Lower lobe of right lung (tissue), 2 donors: ENCODE measurements at places on chromosomes 13 and 19.

DNA sequence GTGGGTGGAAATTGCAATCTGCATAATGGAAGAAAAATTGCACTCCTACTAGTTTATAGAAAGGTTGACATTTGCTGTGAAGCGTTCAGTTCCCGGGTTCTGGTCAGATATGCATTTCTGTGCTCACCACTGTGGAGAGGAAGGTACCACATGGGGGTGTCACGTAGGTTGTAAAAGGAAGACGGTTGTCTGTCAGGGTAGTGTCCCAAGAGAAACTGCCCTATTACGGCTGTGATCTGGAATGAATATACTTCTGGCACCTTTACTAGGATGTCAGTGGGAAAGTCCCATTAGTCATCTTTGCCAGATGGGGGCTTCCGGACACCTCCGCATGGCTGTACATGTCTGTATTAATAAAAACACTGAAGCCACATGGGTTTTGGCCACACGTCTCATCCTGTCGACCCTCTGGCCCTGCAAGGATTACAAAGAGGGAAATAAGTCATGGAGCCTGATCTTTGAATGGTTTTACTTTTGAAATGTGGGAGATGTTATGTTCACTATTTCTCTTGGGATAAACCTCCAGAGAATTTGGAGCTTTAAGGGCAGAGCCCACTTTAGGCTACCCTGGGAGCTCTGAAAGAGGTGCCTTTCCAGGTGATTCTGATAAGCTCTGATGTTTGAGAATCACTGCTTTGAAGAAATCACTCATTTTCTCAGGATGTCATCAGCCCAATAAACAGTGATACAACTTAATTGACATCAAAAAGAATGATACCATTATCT is 133.9 kb downstream of the AKAP11 start:
- no peak for DNase-seq
- H3K4me3 ChIP-seq: no peak overlapping the region
- H3K27me3 ChIP-seq: no peaks in the 10 kb centered on the region
- H3K27ac ChIP-seq: no peak overlapping the region
- H3K4me1 ChIP-seq: no peaks in the 10 kb centered on the region

- DNase-seq: no peak
- no peak overlapping the region for H3K4me3 ChIP-seq
- H3K27me3 ChIP-seq: no peaks in the 10 kb centered on the region
- no peaks in the 10 kb centered on the region for H3K36me3 ChIP-seq
These were observed 1177.9 kb downstream of the DIAPH3 start for GRCh38 chr13:58985845-58986244.

GRCh38 chr13:31670831-31671617 is 68.3 kb upstream of the RXFP2 start:
- no peak overlapping the region for H3K4me3 ChIP-seq
- no peaks in the 10 kb centered on the region for H3K27me3 ChIP-seq
- no peaks in the 10 kb centered on the region for H3K36me3 ChIP-seq
- no peak overlapping the region for H3K27ac ChIP-seq

DNA sequence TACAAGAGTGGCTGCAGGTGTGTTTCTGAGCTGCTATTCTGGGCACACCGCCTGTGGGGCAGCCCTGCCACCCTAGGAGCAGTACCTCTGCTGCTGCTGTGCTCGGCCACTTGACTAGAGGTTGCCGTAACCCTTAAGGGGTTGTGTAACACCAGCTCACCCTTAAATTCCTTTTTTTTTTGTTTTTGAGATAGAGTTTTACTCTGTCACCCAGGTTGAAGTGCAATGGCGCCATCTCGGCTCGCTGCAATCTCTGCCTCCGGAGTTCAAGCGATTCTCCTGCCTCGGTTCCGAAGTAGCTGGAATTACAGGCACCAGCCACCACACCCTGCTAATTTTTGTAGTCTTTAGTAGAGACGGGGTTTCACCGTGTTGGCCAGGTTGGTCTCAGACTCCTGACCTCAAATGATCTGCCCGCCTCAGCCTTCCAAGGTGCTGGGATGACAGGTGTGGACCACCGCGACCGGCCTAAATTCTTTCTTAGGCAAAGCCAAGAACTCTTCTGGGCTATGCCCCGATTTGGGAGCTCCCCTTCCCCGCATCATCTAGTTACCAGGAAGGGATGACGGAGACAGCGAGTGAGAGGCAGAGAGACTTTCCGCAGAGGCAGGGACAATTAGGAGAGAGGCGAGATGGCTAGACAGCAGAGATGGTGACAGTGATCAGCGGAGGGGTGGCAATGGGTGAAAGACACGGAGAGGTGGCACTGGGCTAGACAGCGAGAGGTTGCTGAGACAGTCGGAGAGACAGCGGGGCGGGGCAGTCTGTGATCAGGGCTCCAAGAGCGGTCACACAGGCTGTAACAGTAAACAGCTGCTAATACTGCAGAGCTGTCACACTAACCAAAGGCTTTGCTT is 4.4 kb upstream of the LILRA5 start:
- peak; percentile 69 for DNase-seq
- peaks cover 24% of the 10 kb centered on the region for H3K27me3 ChIP-seq
- H3K36me3 ChIP-seq: no peaks in the 10 kb centered on the region
- no peak overlapping the region for H3K4me3 ChIP-seq
- peak overlapping the region; percentile 59 for H3K27ac ChIP-seq

DNA sequence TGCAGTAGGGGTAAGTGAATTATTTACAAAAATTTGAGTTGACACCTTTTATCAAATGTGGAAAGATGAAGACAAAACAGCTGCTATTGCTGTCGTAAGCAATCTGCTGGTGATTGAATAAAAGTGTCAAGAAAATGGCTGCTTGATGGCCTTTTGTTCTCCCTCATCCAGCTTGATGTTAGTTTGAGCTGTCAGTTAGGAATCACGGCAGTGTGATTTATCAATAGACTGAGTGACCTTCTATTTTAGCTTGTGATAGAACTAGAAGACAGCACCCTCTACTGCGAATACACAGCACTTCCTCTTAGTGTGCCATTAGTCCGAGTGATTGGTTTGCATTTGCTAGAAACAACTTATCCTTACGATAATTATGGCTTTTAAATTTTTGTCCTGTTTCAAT is 76.3 kb downstream of the MZT1 start:
- no peak overlapping the region for H3K4me3 ChIP-seq
- H3K4me1 ChIP-seq: no peaks in the 10 kb centered on the region
- no peaks in the 10 kb centered on the region for H3K36me3 ChIP-seq
- no peak for DNase-seq

DNA sequence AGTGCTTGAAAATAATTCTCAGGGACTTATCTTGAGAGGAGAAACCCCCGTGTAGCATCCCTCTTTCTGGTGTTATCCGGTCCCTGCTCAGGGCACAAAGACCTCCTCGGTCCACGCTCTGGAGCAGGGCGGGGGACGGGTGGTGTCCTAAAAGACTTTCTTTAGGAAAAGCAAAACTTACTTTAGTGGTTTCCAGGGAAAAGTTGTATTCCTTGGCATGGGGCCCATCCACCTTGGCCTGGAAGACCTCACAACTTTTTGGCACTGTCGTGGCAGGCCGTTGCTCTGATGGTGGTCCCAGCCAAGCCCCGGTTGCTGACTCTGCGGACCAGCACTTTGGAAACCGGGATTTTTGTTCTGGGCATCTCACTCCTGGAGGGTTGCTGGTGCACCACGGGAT is 2.7 kb downstream of the AMER2 start:
- H3K4me3 ChIP-seq: no peak overlapping the region
- no peak for DNase-seq
- H3K36me3 ChIP-seq: no peaks in the 10 kb centered on the region
- H3K4me1 ChIP-seq: no peaks in the 10 kb centered on the region

GRCh38 chr13:92836171-92836570 is 390.4 kb upstream of the GPC6 start:
- H3K4me1 ChIP-seq: no peaks in the 10 kb centered on the region
- no peak for DNase-seq
- no peak overlapping the region for H3K27ac ChIP-seq
- H3K4me3 ChIP-seq: no peak overlapping the region
- no peaks in the 10 kb centered on the region for H3K27me3 ChIP-seq

- no peak for DNase-seq
- H3K27ac ChIP-seq: no peak overlapping the region
- H3K27me3 ChIP-seq: no peaks in the 10 kb centered on the region
- no peak overlapping the region for H3K4me3 ChIP-seq
- H3K36me3 ChIP-seq: peaks cover 89% of the 10 kb centered on the region
- H3K4me1 ChIP-seq: no peaks in the 10 kb centered on the region
These were observed 11.3 kb downstream of the AP1M1 start for GRCh38 chr19:16208847-16209665.

DNA sequence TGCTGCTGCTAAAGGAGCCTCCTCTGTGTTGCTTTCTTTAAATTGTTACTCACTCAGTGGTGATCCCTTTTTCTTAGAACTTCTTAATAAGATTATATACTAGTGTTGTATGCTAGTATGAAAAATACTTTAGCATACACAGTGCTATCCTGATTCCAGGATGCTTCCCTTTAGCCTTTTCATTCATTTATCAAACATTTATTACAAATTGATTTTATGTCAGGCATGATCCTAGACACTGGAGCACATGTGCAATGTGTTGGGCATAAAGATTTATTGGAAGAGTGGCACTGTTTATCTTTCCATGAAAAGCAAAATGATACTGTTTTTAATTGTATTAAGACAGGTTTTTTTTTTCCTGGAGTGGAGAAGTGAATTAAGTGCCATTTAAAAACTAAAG is 249.6 kb downstream of the GPC5 start:
- no peaks in the 10 kb centered on the region for H3K27me3 ChIP-seq
- H3K4me1 ChIP-seq: no peaks in the 10 kb centered on the region
- no peaks in the 10 kb centered on the region for H3K36me3 ChIP-seq
- no peak overlapping the region for H3K27ac ChIP-seq
- H3K4me3 ChIP-seq: no peak overlapping the region

GRCh38 chr13:112849500-112849899 is 119.5 kb upstream of the MCF2L start:
- H3K36me3 ChIP-seq: peaks cover 74% of the 10 kb centered on the region
- no peak overlapping the region for H3K27ac ChIP-seq
- H3K27me3 ChIP-seq: no peaks in the 10 kb centered on the region
- no peak for DNase-seq
- no peaks in the 10 kb centered on the region for H3K4me1 ChIP-seq
- H3K4me3 ChIP-seq: no peak overlapping the region

- peaks cover 6% of the 10 kb centered on the region for H3K4me1 ChIP-seq
- no peak overlapping the region for H3K27ac ChIP-seq
- H3K4me3 ChIP-seq: no peak overlapping the region
- H3K27me3 ChIP-seq: peaks cover 41% of the 10 kb centered on the region
- no peak for DNase-seq
These were observed 4.1 kb downstream of the ATP8A2 start for GRCh38 chr13:25375727-25376358.
